ENCODE measurements at places on chromosomes 7 and 10.

DNA sequence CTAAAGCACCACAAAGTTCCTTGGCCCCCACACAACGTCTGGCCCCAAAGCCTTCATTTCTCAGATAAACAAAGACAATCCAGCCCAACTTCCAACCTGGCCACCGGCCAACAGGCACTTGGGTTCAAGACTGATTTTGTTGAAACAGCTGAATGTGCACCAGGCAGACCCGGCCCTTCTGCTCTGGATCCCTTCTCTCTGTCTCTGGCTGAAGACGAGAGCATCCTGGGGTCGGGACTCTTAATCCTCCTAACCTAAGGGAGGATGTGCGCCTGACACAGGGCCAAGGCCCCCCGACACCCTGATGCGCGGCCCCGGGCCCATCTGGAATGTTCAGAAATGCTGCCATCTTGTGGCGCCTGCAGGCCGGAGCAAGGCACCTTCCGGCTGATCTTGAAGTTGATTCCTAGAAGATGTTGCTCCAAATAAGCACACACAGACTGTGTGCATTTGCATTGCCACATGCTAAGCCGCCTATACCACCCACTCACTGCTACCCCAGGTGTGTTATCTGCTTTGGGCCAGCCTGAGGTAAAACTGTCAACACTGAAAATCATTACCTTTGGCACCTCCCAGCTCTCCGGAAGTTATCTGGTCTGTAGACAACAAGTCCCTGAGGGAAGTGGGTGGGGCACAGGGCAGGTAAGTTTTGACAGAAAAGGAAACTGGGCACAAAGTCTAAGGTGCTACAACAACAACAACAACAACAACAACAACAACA lies 98.4 kb upstream of the HABP2 start:
- no peak for DNase-seq

DNA sequence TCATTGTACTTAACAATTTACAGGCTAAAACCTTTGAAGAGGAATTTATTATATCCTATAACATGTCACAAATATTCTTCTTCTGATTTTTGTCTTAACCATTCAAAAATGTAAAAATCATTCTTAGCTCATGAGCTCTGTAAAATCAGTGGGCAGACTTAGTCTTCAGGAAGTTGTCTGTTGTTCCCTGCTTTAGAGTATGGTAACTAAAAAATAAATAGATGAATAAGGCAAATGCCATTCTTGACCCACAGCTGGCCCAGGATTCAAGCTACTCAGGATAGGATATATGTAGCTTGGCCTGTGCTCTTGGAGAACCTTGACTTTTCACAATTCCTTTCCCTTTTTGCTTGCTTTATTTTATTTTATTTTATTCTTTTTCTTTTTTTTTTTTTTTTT lies 51.5 kb downstream of the LRRC4 start:
- no peak for DNase-seq

GRCh38 chr10:27464993-27465392 lies 39.1 kb upstream of the RAB18 start:
- DNase-seq = no peak

GRCh38 chr7:105810556-105810955 lies 65.8 kb downstream of the ATXN7L1 start:
- DNase-seq = no peak

DNA sequence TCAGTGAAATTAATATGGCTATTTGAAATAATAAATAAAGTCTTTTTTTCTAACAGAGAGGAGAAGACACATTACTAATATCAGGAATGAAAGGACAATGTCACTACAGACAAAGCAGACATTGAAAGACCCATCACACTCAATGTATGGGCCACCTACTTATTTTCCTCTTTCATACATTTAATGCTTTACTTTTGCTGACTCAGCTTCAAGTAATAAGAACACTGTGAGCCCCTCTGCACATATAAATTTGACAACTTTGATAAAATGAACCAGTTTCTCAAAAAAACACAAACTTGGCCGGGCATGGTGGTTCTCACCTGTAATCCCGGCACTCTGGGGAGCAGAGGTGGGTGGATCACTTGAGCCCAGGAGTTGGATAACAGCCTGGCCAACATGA lies 664.2 kb upstream of the COBL start:
- no peak for DNase-seq

- DNase-seq = no peak
Measured at GRCh38 chr7:12244129-12244528, 33.0 kb downstream of the TMEM106B start.

GRCh38 chr7:15555381-15555859 lies 6.4 kb downstream of the AGMO start:
- DNase-seq = no peak

DNA sequence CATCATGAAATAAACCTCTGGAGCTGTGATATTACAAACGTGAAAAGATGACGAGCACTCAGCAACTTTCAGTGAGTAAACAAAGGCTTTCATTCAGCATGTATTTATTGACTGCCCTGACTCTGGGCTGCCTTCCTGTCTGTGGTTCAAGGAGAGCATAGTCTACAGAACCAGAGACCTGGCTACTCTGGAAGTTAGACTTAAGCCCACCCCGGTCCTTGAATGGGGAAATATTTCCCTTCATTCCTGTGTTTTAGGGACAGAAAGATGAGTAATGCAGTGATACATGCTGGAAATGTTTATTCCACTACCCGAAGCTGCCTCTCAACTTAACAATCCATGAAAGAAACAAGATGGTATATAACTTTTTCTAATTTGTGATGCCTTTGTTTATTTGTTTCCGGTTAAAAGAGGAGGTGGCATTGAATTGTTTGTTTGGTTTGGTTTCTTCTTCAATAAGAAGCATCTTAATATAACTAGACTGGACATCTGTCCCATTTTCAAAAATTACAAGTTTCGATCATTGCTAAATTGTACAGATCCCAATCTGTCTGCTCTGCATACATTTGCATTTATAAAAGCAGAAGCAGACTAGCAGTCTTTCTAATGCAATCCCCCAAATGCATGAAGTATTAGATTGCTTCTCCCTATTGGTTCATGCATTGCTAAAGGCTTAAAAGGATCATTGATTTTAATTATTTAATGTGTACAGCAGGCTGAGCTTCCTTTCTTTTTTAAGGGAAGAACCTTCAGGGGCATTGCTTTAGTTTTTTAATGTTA lies 57.7 kb downstream of the TRUB1 start:
- DNase-seq = peak; percentile 11

DNA sequence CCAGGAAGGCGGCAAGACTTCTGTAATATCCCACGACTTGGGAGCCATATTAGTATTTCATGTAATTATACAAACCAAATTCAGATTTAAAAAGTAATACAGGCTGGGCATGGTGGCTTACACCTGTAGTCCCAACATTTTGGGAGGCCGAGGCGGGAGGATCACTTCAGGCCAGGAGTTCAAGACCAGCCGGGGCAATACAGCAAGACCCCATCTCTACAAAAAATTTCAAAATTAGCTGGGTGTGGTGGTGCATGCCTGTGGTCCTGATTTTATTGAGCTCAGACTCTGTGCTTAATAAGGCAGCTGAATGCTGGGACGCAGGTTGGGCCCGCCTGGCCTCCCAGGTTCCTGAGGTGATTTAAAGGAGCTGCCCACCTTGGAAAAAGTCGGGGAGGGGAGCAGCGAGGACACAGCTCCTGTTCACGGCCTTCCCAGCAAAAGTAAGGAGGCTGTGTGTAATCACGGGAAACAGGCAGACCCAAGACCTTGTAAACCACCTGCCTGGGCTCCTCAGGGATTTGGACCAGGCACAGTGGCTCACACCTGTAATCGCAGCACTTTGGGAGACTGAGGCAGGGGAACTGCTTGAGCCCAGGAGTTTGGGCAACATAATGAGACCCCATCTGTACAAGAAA lies 93.0 kb upstream of the DNAAF5 start:
- DNase-seq = no peak

Measured in AG04450 (cell line).